ENCODE measurements at places on chromosomes 11 and 22. TPM values are rescaled to one million over a fixed set of nuclear protein-coding genes. Genes with fewer than 3 reads are reported as not detected.

DNA sequence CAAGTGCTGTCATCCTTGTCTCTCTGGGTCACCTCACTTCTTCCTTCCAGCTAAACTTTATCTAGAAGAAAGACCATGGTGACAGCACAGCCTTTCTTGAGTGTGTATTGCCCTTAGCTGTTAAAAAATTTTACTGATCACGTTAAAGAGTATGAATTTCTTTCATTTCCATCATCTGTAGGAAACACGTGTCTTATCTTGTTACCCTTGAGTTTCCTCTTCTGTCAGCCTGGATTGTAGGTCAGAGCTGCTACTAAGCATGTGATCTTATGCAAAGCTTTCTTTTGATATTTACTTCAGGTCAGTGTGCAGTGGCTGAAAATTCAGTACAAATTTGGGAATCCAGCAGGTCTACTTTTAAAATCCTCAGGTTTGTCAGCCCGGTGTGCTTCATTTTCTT lies 512.2 kb upstream of the ARHGAP42 start:
- no peak for ATAC-seq

- ATAC-seq, result no peak
Measured at GRCh38 chr11:13134886-13135285, 125.8 kb downstream of the RASSF10 start.

DNA sequence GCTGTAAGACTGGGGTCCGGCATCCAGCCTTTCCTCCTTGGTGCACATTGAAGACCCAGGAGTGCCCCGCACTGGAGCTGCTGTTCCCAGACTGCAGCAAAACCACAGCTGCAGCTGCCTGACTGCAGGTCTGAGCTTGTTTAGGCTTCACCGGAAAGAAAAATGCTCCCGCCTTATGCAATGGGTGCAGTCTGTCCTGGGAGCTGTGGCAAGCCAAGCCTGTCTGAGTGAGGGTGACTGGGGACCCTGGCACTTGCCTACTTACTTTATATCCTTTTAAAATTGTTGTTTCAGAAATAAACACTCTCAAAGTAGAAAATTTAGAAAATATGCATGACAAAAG lies 23.3 kb upstream of the CD44 start:
- peak; percentile 64 for ATAC-seq

DNA sequence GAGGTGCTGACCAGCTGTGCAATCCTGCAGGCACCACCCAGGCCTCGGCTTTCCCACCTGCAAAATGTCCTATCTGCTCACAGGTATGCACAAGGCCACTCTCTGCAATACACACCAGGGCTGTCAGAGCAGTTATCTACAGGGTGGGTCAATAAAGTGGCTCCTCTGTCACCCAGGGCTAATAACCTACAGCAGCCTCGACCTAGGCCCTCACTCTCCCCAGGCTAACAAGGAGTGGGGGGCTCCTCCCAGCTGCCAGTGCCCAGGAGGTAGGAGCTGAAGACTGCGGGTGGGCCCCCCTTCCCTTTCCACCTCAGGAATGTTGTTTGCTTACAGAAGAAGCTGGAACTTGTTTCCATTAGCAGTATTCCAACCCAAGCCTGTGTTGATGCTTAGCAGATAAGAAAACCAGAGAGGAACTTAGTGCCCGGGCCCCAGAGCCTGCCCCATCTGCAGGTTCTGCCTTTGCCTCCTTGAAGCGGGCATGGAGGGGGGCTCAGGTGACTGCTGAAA lies 26.8 kb downstream of the MYH9 start:
- no peak for ATAC-seq

- ATAC-seq, result peak; percentile 79
Measured at GRCh38 chr11:74035264-74035663, 26.4 kb upstream of the UCP3 start.

DNA sequence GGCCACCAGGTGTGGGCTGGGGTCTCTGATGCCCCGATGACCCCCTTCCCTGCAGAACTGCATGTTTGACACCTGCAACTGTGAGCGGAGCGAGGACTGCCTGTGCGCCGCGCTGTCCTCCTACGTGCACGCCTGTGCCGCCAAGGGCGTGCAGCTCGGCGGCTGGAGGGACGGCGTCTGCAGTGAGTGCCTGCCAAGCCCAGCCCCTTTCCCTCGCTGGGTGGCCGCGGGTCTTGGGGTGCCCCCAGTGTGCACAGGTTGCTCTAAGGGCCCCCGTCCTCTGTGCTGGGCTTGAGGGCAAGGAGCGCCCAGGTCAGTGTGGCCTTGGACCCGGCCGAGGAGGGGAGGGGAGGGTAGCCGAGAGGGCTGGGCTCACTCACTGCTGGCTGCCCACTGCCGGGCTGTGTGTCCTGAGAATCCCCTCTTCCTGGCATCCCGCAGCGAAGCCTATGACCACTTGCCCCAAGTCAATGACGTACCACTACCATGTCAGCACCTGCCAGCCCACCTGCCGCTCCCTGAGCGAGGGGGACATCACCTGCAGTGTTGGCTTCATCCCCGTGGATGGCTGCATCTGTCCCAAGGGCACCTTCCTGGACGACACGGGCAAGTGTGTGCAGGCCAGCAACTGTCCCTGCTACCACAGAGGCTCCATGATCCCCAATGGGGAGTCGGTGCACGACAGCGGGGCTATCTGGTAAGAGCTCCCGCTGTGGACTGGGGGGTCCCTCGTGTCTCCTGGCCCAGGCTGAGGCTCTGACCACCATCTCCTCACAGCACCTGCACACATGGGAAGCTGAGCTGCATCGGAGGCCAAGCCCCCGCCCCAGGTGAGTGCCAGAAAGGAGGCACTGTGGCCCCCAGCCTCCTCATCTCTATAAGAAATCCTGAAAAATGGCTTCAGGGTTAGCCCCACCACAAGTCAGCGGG lies 17.0 kb downstream of the MUC5AC start:
- ATAC-seq, result no peak

GRCh38 chr11:11786771-11787170 lies 55.0 kb upstream of the USP47 start:
- no peak for ATAC-seq

- ATAC-seq, result no peak
Measured at GRCh38 chr11:61138935-61139334, 22.3 kb downstream of the VPS37C start.

DNA sequence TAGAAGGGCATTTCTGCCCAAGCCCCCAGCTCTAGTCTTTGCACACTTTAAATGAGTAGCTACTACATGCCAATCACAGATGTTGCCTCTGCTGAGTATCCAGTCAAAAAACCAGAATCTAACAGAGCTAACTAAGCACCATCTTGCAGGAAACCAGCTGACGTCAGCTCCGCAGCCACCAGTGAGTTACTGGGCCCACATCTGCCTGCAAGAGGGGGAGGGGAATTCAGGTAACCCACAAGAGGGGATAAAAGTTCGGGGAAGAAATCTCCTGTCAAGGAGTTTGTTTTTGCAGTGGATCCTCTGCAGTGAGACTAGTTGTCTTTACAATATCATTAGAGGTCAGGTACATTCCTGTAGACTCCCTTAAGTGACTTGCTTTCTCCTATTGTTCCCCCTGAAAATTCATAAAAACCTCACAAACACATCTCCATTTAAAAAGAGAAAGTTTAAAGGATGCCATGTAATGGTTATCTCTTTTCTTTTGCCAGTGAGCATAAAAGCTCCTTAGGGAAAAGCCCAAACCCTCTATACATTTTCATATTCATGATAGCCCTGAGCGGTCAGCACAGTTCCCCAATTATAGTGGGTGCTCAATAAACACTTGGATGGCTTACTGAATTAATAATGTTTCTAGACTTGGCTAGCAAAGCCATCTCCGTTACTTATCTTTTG lies 9.3 kb downstream of the CD44 start:
- ATAC-seq, result no peak

- no peak for ATAC-seq
Measured at GRCh38 chr11:21144531-21144930, 475.1 kb downstream of the NELL1 start.

GRCh38 chr11:116379185-116379828 lies 393.5 kb downstream of the BUD13 start:
- ATAC-seq, result no peak

GRCh38 chr11:19669511-19669910 lies 43.1 kb upstream of the NAV2 start:
- no peak for ATAC-seq

DNA sequence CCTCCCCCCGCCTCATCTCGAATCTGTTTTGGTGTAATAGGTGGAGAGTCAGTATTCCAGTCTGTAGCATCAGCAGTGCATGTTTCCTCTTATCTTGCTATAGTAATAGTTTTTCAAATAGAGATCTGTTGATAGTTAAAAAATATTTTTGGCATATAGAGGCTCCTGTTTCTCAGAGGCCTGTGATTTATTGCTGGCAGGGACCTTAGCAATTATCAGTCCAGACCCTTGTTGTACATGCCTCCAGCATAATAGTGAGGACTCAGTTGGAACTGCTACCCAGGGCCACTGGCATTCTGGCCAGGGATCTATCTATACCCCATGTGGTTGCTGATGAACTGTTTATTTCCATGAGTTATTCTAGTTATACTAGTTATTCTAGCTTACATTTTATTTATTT lies 52.6 kb downstream of the SPECC1L start:
- ATAC-seq, result no peak

- no peak for ATAC-seq
Measured at GRCh38 chr22:23888615-23889401, 5.4 kb upstream of the MIF start.

DNA sequence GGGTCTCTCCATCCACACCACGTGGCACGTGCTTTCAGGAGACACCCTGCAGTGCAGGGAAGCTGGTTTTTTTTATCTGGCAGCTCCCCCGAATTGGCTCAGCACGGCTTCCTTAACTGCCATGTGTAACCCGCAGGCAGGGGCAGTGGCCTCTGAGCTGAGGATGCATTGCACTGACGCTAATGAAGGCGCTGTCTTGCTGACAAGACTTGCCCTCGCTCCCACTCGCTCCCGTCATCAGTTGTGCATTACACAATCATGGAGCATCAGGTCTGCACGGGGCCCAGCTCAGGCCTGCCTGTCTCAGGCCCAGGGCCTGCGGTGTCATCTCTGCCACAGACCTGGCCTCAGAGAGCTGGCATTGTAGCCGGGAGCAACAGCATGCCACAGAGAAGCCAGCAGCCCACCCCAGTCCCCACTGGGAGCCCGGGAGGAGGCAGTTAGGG lies 95.9 kb downstream of the ARHGAP8 start:
- ATAC-seq, result peak; percentile 28

- ATAC-seq, result peak; percentile 40
Measured at GRCh38 chr22:31144223-31144622, 3.9 kb upstream of the PLA2G3 start.

GRCh38 chr22:46162285-46162684 lies 12.0 kb downstream of the PPARA start:
- no peak for ATAC-seq

- ATAC-seq, result no peak
Measured at GRCh38 chr11:24587635-24588034, 90.8 kb downstream of the LUZP2 start.

GRCh38 chr22:38235240-38235850 lies 33.6 kb downstream of the MAFF start:
- ATAC-seq, result no peak

Gene SLC43A3
- total RNA-seq, result 28.2 TPM

Gene SCGB1D2
- total RNA-seq, result 0.56 TPM

Gene ABCG4
- total RNA-seq, result 0.52 TPM

Measured in esophagus mucosa (tissue), 1 donor.